ENCODE measurements at places on chromosomes 5 and 9.

GRCh38 chr9:132372177-132373095, 17.6 kb upstream of the SETX start:
- DNase-seq, result no peak

DNA sequence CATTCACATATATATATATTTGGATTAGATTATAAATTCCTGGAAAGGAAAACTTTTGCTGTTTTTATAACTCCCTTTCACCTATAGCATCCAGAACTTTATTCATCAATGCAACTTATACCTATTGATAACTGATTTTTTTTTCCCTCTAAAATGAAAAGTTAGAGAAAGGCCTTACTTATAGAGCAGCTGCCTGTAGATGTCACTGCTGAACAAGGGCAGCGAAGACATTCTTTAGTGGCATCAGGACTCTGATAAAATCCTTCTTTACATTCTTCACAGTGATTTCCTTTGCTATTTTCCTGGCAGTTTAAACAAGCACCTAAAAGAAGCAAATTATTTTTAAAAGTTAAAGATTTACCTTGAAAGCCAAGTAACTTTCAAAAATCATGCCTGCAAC, 32.3 kb upstream of the CDK5RAP2 start:
- no peak for DNase-seq

DNA sequence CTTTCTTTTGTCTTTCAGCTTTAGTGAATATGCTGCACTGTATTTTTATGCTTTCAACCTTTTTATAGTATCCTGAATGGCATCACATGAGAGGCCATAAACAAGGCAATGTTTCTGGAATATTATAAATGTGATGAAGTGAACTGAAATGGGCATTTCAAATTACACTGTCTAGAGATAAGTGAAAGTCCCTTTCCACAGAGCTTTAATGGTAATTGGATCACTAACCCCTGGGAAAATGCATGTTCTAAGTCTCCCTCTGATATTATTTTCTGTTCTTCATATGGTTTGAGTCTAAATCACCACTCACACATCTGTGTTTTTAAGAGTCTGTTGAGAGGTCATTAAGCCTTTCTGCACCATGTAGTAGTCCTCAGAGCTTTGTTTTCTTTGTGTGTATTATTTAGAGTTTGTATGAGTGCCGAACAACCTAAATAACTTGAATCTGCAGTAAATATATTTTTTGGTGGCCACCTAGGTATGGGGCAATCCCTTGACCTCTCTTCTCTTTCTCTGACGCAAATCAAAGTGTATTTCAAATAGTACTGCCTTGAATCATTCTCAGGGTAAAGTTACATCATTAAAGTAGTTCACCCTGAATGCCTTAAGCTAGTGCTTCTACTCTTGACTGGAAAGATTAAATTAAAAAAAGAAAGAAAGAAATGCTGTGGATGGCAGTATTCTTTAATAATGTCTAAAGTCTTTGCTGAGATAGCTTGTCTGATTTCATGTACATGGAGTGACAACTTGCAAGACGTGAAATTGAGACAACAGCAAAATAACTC, 1931.0 kb upstream of the CDH6 start:
- no peak for DNase-seq

DNA sequence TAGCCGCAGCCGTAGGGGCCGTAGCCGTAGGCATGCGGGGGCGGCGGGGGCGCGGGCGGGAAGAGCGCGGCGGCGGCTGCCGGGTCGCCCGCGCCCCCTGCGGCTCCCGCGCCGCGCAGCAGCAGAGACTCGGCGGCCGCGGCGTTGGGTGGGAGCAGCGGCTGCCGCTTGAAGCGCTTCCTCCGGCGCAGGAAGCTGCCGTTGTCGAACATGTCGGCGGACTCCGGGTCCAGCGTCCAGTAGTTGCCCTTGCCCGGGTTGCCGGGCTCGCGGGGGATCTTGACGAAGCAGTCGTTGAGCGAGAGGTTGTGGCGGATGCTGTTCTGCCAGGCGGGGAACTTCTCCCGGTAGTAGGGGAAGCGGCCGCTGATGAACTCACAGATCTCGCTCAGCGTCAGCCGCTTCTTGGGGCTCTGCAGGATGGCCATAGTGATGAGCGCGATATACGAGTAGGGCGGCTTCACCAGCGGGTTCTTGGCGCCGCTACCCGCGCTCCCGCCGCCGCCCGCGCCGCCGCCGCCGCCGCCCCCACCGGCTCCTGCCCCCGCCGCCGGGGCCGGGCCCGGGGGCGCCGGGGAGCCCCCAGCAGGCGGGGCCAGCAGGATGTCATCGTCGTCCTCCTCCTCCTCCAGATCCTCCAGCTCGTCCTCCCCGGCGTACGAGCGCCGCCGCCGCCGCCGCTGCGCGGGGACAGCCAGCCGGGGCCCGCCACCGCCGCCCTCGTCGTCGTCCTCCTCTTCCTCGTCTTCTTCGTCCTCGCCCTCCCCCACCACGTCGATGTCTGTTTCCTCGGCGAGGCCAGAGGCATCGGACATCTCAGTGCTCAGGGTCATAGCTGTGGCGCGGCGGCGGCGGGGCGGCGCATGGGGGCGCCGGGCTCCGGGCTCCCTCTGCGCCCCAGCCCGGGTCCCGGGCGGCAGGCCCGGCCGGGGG, 781 bp downstream of the FOXD1 start:
- no peak for DNase-seq

GRCh38 chr5:144009116-144009515, 161.3 kb downstream of the YIPF5 start:
- DNase-seq, result no peak

DNA sequence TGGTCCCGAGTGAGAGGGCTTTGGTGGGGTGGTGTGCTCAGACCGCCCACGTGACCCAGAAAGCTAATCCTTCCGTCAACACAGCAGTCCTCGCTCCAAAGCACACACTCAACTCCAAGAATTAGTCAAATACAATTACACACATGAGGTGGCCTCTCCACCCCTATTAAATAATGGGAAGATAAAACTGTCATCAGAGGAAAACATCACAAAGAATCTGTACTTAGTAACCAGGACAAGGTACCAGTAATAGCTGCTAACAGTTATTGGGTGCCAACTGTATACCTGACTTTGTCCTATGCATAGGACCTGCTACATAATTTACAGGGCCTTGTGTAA, 222.8 kb downstream of the HSPA4 start:
- no peak for DNase-seq

- no peak for DNase-seq
These were observed 21.4 kb downstream of the TMEM245 start for GRCh38 chr9:109098171-109098959.

All from stimulated activated naive B cell treated with anti-CD40 and anti-IgM and Interleukin-4, amounts not matched to agents 10 μg/mL and 1 μg/mL and 100 μg/mL, for 72 hours (primary cell).